LHCN-M2 (cell line): ENCODE measurements at places on chromosomes 7 and 10.
A peak's percentile ranks its signal among the peaks of the same experiment; 100 is the strongest.

DNA sequence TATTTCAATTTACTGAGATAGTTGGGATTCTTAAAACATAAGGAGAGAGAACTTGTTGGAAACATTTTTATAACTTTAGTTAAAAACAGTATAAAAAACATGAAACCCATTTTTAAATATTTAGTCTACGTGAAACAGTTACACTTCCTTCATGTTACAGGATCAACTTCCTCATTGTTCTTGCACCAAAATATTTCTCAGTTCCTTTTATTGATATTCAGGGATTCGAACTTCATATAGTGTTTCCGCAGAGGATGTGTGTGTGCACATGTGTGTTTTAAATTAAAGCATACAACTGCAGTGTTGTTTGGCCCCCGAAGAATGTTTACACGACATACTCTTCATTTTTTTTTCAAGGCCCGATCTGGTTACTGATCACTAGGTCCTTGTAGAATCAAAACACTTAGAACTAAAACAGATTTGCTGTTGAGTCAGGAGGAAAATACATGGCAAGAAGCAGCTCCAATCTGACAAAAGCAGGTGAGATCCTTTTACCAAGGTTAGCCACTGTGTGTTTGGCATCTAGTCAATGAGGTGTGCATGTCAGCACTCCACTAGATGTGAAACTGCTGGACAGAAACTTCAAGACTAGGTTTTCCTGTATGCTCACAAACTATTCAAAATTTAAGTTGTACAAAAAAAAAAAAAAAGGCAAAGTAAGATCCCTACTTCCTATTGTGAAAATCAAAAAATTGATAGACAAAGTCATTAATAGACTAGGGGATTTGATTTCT, 60.4 kb downstream of the INSYN2A start:
- DNase-seq, result no peak

DNA sequence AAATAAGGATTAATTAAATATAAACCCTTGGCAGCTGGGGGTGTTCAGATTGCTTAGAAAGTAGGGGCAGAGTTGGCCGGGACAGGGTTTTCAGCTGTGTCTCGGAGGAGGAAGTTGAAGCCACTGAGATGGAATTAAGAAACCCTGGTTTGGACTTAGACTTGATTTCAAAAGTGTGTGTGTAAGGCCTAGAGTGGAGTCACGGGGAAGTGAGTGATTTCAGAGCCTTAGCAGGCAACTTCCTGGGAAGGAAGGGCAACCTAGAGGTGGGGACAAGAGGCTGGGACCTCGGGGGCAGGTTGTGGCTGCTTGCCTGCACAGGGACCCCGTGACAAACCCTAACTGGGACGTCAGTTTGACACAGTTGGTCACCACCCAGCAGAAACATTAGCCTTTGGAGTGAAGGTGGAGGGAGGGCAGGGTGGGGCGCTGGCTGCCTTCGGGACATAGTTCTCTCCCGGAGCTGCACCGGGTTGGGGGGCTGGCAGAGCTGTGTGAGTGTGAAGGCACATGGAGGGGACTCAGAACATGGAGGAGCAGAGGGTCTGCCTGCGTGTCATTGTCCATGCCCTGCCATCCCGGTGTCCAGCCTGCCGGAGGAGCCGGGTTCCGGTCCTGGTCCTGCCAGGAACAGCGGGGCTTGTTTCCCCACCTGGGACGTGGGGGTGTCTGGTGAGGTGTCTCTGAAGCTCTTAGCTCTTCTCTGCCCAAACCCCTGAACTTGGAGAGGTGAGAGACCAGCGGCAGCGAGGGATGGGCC, 1.8 kb downstream of the BRI3 start:
- DNase-seq, result peak; percentile 73

GRCh38 chr10:48574322-48574796, 30.5 kb downstream of the ARHGAP22 start:
- DNase-seq, result no peak

GRCh38 chr10:45063591-45064231, 63.0 kb downstream of the ZNF22 start:
- peak; percentile 2 for DNase-seq

DNA sequence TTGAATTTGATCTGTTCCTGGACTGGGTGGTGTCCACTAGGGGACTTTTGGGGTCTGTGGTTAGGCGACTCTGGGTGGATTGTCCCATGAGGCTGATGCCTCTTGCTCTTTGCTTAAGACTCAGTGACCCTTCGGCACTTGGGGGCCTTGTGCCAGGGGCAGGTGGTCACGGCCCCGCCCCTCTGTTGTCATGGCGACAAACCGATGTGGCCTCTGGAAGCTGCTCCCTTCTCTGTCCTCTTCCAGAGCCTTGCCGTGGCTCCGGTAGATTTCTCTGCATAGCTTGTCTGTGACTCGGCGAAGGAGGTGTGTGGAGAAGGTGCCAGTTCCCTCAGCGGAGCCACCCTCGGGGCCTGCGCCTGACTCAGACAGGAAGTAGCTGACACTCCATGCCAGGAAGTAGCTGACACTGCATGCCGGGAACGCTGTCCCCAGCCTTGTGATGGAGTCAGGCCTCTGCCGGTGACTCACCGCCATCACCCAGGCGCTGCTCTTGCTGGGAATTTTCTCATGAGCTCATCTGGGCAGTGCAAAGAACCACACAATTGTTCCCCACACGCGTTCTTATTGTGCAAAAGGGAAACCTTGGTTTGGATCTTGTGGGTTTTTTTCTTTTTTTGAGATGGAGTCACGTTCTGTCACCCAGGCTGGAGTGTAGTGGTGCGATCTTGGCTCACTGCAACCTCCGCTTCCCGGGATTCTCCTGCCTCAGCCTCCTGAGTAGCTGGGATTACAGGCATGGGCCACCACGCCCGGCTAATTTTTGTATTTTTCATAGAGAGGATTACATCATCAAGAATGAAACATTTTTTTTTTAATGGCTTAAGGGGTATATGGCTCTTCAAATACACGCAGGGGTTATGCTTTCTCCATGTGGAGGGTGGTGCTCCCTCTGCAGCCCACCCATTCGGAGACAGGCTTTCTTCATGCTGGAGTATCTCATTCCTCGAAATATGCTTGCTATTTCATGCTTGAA, 72.6 kb downstream of the PFKFB3 start:
- peak; percentile 96 for DNase-seq

GRCh38 chr7:37416378-37417106, 32.1 kb downstream of the ELMO1 start:
- no peak for DNase-seq

- DNase-seq, result no peak
Observed at GRCh38 chr7:95599069-95599468, 2.8 kb upstream of the PDK4 start.

DNA sequence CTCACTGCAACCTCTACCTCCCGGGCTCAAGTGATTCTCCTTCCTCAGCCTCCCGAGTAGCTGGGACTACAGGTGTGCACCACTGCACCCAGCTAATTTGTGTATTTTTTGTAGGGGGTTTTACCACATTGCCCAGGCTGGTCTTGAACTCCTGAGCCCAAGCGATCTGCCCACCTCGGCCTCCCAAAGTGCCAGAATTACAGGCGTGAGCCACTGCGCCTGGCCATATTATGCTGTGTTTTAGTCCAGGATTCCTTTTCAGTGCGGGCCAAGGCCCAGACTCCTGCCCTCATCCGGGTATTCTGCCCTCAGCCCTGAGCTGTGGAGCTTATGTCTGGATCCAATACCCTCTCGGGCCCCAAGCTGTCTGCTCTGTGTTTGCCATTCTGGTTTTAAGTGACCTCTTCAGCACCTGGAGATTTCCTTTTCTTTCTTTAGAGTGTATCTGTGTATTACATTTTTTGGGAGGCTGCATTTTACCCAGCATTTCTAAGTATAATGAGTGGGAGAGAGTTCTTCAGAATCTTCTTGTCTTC, 114.9 kb downstream of the BUB3 start:
- DNase-seq, result no peak
